ENCODE measurements at places on chromosomes 5 and 9.

- DNase-seq: no peak
These were observed 51.9 kb upstream of the RAI14 start for GRCh38 chr5:34604119-34604675.

GRCh38 chr5:490116-491106 is 33.8 kb downstream of the SLC9A3 start:
- no peak for DNase-seq

GRCh38 chr9:12054235-12054634 is 639.0 kb upstream of the TYRP1 start:
- no peak for DNase-seq

GRCh38 chr5:171189442-171189841 is 119.6 kb upstream of the TLX3 start:
- DNase-seq: no peak

DNA sequence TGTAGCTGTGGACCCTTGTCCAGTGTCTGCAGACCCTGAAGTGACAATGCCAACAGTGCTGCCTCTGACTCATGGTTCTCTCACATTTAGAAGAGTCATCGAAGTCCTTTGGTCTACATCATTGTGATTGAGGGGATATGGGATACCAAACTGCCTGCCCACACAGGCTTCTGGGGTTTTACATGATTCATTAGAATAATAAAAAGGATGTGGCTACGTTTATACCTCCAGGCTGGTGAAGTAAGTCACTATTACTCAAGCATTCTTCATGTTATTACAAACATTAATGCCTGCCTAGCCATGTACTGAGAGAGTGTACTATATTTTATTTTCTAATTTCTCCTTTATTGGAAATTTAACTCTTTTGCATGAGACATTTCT is 365.7 kb downstream of the SPATA31D1 start:
- DNase-seq: no peak

- no peak for DNase-seq
These were observed 4.8 kb downstream of the GFPT2 start for GRCh38 chr5:180348336-180348735.

- no peak for DNase-seq
These were observed 469.0 kb downstream of the PDE4D start for GRCh38 chr5:59424515-59424914.
